Stimulated activated CD8-positive, alpha-beta memory T cell treated with anti-CD3 and anti-CD28 coated beads, Interleukin-7, amount 100 ng/mL, for 4 hours (primary cell): ENCODE measurements at places on chromosomes 16 and 17.

GRCh38 chr17:46026166-46027047 is 27.4 kb downstream of the STH start:
- DNase-seq, result no peak

- no peak for DNase-seq
Observed at GRCh38 chr16:31149332-31149731, 534 bp downstream of the PRSS36 start.

DNA sequence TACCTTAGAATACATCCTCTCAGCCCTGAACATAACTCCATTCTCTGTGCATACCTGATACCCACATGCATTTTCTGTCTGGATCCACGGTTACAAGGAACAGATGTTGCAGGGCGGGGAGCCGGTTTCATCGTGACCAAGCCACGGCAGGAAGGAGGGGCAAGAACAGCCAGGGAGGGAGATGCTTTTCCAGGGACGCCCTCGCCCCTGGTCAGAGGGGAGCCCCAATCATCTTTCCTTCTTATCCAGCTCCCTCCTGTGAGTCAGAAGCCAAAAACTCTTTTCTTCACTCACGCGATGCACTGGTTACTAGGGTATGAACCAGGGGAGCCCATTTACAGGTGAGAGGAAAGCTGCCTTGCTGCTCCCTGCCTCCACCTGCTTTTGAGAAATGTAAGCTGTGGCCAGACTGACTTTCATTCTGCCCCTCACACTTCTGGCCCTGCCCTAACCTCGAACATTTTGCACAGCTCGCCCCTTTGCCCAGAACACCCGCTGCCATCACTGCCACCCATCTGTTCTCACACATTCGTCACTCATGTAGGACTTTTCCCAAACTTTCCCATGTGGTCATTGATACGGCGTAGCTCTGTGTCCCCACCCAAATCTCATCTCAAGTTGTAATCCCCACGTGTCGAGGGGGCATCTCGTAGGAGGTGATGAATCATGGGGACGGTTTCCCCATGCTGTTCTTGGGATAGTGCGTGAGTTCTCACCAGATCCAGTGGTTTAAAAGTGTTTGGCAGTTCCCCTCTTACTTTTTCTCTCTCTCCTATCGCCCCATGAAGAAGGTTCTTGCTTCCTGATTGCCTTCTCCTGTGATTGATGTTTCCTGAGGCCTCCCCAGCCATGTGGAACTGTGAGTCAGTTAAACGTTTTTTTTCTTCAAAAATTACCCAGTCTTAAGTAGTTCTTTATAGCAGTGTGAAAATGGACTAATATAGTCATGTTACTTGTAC is 20.5 kb downstream of the FOXL1 start:
- no peak for DNase-seq

- DNase-seq, result no peak
Observed at GRCh38 chr17:8071496-8071895, 16.0 kb downstream of the ALOX12B start.

- no peak for DNase-seq
Observed at GRCh38 chr17:9760266-9760665, 31.1 kb downstream of the DHRS7C start.

DNA sequence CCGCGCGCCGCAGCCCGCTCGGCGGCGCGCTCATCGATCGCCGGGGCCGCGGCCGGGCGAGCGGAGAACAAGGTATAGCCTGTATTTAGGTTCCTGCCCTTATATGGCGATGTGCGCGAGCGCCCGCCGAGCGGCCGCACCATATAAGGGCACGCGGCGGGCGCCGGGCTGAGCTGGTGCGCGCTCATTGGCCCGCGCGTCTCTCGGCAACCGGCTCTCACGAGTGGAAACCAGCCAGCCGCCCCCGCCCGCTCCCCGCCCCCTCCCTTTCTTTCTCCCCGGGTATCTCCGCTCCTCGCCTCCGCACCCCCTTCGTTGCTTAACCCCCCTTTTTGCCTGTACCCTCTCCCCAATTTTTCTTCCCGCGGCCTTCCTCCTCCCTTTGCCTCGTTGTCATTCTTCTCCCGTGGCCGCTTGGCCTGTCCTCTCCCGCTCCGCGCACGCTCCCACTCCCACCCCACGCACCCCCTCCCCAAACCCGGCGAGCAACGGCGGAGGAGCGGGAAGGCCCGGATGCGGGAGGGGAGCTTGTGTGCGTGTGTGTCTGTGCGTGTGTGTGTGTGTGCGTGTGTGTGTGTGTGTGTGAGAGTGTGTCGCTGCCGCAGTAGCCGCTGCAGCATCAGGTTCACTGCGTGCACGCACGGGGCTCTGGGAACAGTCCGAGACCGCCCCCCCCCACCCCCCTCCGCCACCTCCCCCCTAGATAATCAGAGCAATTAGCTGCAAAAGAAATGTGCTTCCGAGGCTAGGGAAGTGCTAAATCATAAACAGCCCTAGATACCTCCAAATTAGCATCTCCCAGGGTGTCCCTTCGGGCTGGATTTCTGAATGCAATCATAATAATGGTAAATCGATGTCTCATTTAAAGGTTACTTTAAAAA is 13.5 kb upstream of the CBX8 start:
- peak; percentile 72 for DNase-seq

- no peak for DNase-seq
Observed at GRCh38 chr16:7843261-7843660, 510.6 kb downstream of the RBFOX1 start.

- no peak for DNase-seq
Observed at GRCh38 chr17:31144836-31145235, 50.1 kb downstream of the NF1 start.

GRCh38 chr17:66397486-66397885 is 95.1 kb downstream of the PRKCA start:
- no peak for DNase-seq

DNA sequence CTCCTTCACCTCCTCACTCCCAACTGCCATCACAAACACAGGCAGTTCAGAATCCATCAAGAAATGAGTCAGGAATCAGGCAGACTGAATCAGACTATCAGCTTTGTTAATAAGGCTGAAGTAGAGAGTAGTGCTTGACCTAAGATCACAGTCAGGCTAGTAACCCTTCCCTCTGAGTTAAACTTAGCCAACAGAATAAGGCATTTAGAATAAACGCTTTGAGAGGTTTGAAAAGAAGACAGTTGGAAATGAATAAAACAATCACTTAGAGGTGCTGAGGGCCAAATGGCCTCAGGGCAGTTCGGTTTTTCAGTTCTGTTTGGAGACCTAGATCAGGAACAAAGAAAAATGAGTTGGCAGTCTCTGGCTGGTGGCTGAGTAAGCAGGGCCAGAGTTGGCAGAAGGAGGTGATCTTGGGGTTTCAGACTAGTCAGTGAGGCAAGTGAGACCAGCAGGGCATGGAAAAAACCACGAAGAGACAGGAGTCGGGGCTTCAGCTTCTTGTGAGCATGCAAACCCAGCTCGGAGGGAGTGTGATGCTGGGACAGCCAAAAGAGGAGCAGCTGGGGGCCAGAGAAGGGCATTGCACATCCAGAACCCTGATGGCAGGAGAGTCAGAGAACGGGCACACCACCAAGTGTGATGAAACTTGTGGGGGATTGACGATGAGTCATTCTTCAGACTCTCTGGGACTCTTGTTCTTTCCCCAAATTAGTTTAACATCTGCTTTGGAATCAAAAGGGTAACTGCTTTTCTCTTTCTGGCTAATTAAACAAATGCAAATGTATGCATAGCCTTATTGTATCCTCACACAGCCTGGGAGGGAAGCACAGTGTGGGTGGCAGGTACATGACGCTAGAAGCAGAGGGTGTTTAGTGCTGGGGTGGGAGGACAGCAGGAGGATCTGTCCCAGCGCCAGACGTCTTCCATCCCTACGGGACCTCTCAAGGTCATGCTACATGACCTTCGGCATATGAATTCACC is 54.8 kb downstream of the SPECC1 start:
- no peak for DNase-seq

- DNase-seq, result no peak
Observed at GRCh38 chr17:1481736-1482135, 10.8 kb downstream of the MYO1C start.

DNA sequence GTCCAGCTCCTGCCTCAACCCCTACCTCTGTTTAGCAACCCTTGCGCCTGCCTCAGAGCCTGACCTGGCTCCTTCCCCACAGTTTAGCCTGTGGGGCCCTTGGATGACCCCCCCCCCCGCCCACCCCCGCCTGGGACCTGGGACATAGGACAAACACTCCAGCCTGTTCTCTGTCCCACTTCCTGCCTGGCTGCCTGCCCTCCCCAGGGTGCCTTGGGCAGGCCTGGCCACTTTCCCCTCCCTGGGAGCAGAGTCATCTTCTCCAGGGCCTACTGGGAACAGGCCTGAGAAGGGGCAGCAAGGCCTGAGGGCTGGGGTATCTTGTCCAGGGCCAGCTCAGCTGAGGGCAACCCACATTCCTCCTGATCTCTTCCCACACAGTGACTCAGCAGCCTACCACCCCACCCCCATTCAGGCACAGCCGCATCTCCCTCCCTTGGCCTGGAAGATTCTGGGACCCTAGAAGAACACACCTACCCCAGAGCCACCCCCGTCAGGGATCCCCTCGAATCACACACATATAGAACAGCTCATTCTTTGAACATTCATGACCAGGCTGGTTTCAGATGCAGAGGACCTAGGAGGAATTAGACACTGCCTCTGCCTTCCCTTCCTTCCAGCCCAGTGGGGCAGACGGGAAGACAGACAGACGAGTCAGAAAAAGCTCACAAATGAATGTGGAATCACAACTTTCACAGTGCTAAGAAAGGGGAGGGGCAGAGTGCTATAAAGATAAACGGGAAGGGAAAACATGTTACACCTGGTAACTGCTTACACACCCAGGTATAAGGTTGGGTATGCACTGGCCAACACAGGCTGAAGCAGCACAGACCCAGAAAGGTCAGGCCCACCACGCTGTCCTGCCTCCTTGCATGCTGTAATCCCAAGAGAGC is 6.0 kb downstream of the FHOD1 start:
- DNase-seq, result no peak

GRCh38 chr16:14559809-14560241 is 70.2 kb downstream of the PARN start:
- no peak for DNase-seq

DNA sequence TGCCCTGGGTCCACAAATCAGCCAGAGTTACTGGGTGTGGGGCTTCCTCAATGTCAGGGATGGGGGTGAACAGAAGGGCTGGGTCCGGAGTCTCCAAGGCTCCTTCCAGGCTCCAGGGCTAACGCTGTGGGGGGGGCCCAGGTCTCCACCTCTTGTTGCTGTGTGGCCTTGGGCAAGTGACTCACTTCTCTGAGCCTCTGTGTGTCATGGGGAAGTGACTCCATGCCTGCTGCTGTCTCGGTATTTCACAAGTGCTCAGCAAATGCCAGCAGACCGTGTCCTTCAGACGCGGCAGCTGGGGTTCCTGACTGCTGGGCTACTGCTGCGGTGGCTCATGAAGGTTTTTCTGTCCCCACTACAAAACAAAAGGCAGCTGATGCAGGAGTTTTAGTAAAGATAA is 26.6 kb downstream of the JPH3 start:
- DNase-seq, result no peak

DNA sequence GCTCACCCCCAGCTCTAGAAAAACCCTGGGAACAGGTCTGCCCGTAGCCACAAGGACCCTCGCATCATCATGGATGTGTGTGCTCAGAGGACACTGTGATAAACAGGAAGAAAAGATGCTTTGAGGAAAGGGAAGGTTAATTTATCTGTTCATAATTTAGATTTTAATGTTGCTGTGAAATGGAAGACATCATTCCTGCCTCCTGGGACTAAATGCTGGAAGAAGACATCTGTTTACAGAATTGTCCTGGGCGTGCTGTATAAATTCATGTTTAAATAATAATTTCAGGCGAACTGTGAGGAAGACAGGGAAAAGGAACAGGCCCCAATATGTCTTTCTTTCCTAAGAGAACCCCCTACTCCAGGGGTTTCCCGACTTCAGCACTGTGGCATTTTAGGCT is 112.6 kb downstream of the SHISA6 start:
- no peak for DNase-seq

GRCh38 chr17:17919169-17920107 is 52.8 kb downstream of the TOM1L2 start:
- DNase-seq, result peak; percentile 42

DNA sequence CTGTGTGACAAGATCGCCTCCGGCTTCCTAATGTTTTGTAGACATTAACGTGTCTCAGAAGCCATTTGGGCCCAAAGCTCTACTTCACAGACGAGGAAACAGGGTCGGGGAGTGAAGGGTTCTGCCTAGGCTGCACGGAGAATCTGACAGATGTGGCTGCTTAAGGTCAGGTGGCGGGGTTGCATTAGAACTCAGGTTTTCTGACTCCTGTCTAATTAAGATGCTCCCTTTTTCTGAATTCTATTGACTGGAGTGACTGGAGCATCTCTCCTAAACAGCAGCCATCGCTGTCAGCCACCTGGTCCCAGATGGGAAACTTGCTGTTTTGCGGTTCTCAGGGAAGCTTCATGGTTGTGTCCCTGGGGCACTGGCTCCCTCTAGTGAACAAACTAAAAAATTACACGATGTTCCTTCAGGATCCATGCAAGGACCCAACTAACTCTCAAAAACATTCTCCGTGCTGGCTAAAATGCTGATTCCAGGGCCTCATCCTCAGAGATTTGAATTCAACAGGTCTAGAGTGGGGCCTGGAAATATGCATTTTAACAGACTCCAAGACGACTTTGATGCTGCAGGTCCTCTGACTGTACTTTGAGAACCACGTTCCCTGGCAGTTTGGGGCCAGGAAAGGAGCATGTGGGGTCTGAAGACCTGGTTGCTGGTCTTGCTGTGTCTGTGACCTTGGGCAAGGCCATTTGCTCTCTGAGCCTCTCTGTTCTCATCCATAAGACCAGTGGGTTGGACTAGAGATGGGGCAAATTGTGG is 117.4 kb downstream of the IRF8 start:
- DNase-seq, result no peak

- no peak for DNase-seq
Observed at GRCh38 chr17:41885733-41886132, 20.5 kb upstream of the KLHL11 start.

DNA sequence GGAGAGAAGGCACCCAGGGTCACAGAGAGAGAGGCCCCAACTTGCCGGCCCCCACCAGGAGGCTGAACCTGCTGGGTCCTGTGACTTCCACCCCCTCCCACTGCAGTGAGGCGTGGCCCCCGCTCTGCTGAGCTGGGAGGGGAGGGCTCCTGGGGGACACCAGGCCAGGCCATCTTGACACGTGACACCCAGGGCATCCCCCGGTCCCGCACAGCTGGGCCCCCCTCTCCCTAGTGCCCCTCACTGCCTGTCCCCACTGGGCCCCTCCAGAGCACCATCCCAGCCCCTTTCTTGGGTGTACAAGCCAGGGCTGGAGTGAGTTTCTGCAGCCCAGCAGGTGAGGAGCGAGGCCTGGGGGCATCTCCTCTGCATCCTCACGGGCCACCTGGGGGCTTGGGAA is 12.4 kb downstream of the UBALD1 start:
- no peak for DNase-seq

GRCh38 chr17:9268546-9268945 is 247.2 kb downstream of the NTN1 start:
- no peak for DNase-seq

DNA sequence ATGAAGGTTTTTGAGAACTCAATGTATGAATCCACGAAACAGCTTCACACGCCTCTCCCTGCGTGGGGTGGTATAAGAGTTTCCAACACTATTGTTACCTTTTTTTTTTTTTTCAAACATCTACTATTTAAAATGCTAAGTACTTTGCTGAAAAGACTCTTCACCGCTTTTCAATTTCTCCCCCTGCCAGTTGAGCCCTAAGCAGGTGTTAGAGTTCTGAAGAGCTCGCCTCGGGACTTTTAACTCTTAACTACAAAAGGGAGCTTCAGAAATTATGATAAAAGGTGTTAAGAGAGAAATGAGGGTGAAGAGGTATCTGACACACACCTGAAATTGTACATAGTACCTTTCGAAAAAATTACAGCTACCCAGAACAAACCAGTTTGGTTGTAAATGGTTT is 20.9 kb upstream of the PSMD7 start:
- no peak for DNase-seq
